ENCODE measurements at places on chromosomes 12 and 14. TPM values are rescaled to one million over a fixed set of nuclear protein-coding genes. Genes with fewer than 3 reads are reported as not detected.

Gene FZD10
- total RNA-seq = 1.1 TPM

Gene GARIN6
- total RNA-seq = not detected

Gene LBHD2
- not detected for total RNA-seq

Gene USP44
- 120 TPM for total RNA-seq

Gene TBC1D30
- 2.3 TPM for total RNA-seq

Gene CARMIL3
- total RNA-seq = 13.0 TPM

Gene CLEC2B
- total RNA-seq = not detected

Gene TPPP2
- total RNA-seq = not detected

Gene C1R
- 8.9 TPM for total RNA-seq

Gene AGAP2
- 2.0 TPM for total RNA-seq

Gene PTPN6
- 34.5 TPM for total RNA-seq

Gene ACSS3
- 20.2 TPM for total RNA-seq

Gene GPR84
- not detected for total RNA-seq

Gene ANP32D
- total RNA-seq = not detected

Gene WNT1
- not detected for total RNA-seq

Gene KCNC2
- total RNA-seq = not detected

Gene RAD9B
- 0.09 TPM for total RNA-seq

Gene ASIC1
- 4.5 TPM for total RNA-seq

Gene PLEKHG7
- total RNA-seq = not detected

Gene NTN4
- 2.1 TPM for total RNA-seq

Gene PIK3C2G
- total RNA-seq = not detected

Gene MFAP5
- not detected for total RNA-seq

Gene CHURC1
- total RNA-seq = 52.4 TPM

Gene PROX2
- 0.04 TPM for total RNA-seq

Gene BHLHE41
- 7.6 TPM for total RNA-seq

Gene KRT75
- total RNA-seq = not detected

Gene DDN
- total RNA-seq = 0.33 TPM

Gene ZFP36L1
- total RNA-seq = 150 TPM

Gene REM2
- total RNA-seq = 1.5 TPM

Gene ACACB
- total RNA-seq = 20.9 TPM

Gene MYBPC1
- not detected for total RNA-seq

Gene RNASE3
- total RNA-seq = not detected

Gene PLA2G1B
- total RNA-seq = 1.8 TPM

Gene SLC6A15
- 27.0 TPM for total RNA-seq

Gene C14orf93
- total RNA-seq = 8.1 TPM

Gene ABHD12B
- 156 TPM for total RNA-seq

Gene PAX9
- total RNA-seq = not detected

Gene GRIN2B
- 1.6 TPM for total RNA-seq

Gene PPP2R3C
- total RNA-seq = 33.8 TPM

Gene TAS2R7
- not detected for total RNA-seq

Gene CCDC60
- total RNA-seq = 0.57 TPM

Gene TEX52
- not detected for total RNA-seq

Gene HAL
- total RNA-seq = 0.23 TPM

Gene TESPA1
- total RNA-seq = 0.25 TPM

Gene TAS2R46
- 0.85 TPM for total RNA-seq

Gene CLEC6A
- total RNA-seq = 0.11 TPM

Gene C2CD5
- 48.1 TPM for total RNA-seq

Gene LUM
- total RNA-seq = 0.28 TPM

Gene RDH12
- total RNA-seq = 0.55 TPM

Gene NAA30
- total RNA-seq = 16.9 TPM

Gene CLEC1A
- total RNA-seq = not detected

Data from WTC11 (cell line).